Common myeloid progenitor, CD34-positive (primary cell): ENCODE measurements at places on chromosomes 2 and 18.

DNA sequence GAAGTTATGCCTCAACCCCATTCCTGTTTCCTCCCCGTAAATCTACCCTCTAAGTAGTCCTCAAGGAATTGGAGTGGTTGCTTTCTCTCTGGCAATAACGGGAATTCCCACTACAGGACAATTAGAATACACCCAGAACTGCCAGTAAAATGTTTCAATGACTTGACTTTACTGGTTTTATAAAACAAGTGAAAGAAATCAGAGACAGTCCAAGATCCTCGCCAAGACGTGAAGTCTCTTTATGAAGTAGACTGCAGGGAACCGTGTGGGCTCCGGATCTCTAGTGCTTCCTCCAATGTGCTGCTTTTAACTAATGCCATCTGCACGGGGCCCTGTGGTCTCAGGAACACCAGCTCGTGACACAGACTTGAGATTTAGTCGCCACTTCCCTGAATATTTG lies 101.4 kb downstream of the CPO start:
- no peaks in the 10 kb centered on the region for H3K27me3 ChIP-seq
- H3K4me3 ChIP-seq = no peak overlapping the region

DNA sequence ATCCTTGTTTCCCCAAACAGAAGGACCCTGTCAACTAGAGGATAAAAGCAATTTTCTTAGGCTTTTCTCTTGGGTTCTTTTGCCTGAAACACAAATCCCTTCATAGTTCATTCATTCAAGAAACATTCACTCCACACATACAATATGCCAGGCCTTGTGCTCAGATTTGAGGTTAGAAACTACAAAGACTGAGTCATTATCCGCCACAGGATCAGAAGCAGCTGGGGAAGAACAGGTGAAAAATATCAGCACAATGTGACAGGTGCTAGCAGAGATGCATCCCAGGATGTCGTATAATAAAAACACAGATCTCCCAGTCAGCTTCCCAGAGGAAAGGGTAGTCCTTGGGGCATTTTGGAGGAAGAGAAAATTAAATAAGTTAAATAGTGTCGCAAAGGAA lies 172.4 kb downstream of the LRATD1 start:
- DNase-seq = no peak
- H3K27me3 ChIP-seq = no peaks in the 10 kb centered on the region
- no peaks in the 10 kb centered on the region for H3K36me3 ChIP-seq
- H3K4me1 ChIP-seq = no peaks in the 10 kb centered on the region
- H3K4me3 ChIP-seq = no peak overlapping the region

GRCh38 chr2:226977775-226978190 lies 141.9 kb downstream of the RHBDD1 start:
- H3K36me3 ChIP-seq = no peaks in the 10 kb centered on the region
- H3K27ac ChIP-seq = no peak overlapping the region
- H3K27me3 ChIP-seq = no peaks in the 10 kb centered on the region
- H3K4me1 ChIP-seq = no peaks in the 10 kb centered on the region
- H3K4me3 ChIP-seq = no peak overlapping the region
- peak; percentile 4 for DNase-seq

DNA sequence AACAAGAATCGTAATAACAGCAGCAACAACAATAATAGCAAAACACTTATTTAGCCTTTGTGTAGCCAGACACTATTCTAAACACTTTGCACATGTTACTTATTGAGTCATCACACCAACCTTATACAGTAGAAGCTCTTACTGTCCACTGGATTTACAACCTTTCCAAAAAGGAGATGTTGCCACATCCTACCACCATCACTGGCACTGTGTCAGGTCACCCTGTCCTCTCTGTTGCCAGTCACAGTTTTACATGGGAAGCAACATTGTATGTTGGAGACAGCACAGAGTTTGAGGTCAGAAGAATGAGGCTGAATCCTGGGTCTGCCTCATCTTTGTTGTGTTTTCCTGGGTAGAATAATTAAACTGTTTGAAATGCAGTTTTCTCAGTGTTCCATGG lies 201.4 kb upstream of the EPAS1 start:
- no peak for DNase-seq
- no peak overlapping the region for H3K27ac ChIP-seq
- H3K27me3 ChIP-seq = no peaks in the 10 kb centered on the region
- H3K36me3 ChIP-seq = no peaks in the 10 kb centered on the region
